GM06990 (cell line): ENCODE measurements at places on chromosomes 2 and 18.
A peak's percentile ranks its signal among the peaks of the same experiment; 100 is the strongest.

DNA sequence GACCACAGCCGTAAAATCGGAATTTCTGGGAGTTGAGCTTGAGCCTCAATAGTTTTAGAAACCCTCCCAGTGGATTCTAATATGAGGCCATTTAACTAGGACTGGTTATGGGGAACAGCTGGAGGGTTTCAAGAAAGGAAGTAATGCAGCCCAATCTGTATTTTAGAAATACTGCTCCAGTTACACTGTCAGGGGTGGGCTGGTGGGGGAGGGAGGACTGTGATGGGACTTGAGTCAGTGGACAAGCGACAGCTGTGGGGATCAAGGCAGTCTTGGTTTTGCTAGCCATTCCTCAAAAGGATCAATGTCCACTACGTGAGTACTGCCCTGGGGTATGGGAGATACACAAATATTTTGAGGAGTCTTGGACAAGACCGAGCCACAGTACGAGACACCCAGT lies 34.8 kb downstream of the ASB1 start:
- DNase-seq, result no peak

- no peak for DNase-seq
These were observed 18.3 kb upstream of the SP3 start for GRCh38 chr2:173983391-173983871.

DNA sequence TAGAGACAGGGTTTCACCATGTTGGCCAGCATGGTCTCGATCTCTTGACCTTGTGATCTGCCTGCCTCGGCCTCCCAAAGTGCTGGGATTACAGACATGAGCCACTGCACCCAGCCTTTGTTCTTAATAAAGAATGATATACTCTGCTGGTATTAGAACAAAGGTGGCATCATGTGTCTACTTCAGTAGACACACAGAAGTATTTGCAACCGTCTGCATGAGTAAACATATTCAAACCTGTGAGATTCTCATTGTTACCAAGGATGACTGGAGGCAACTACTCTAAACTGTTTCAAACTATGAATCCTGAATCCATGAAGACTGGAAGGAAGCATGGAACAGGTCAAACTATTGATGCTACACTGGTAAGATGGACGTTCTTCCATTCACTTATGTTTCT lies 32.1 kb downstream of the MBD2 start:
- DNase-seq, result no peak

- DNase-seq, result no peak
These were observed 24.9 kb downstream of the MTCL1 start for GRCh38 chr18:8730080-8730827.

DNA sequence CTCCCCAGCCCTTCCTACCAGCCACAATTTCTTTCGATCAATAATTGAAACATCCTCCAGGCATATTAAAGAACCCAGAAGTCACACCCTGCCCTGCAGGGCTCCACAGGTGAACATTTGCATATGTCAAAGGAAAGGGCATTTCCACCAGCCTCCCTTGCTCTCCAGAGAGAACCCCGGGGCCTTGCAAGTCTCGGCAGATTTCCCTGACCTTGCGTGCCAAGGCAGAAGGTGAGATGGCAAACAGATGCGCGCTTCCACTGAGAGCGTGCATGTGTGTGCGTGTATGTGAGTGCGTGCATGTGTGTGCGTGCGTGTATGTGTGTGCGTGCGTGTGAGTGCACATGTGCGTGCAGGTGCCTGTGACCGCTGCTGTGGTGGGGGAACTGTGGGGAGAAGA lies 120.3 kb downstream of the INO80D start:
- no peak for DNase-seq

GRCh38 chr2:112625474-112626114 lies 20.1 kb upstream of the SLC20A1 start:
- no peak for DNase-seq

GRCh38 chr18:2179498-2180183 lies 391.7 kb downstream of the METTL4 start:
- no peak for DNase-seq

DNA sequence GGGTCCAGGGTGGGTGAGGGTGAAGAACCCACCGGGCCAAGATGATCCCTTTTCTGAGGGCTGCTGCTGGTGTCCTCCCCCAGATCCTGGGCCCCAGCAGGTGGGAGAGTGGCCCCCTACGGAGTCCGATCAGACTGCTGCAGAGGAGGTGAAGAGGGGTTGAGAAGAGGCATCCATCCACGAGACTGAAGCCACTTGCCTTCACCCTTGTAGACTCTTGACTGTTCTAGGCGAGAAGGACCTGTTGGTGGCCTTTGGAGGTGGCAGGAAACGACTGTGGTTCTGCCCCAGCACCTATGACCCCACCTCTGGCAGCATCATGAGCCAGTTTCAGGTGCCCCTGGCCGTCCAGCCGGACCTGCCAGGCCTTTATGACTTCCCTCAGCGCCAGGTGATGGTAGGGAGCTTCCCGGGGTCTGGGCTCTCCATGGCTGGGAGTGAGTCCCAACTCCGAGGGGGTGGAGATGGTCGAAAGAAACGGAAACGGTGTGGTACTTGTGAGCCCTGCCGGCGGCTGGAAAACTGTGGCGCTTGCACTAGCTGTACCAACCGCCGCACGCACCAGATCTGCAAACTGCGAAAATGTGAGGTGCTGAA lies 1.5 kb downstream of the TET3 start:
- peak; percentile 40 for DNase-seq

DNA sequence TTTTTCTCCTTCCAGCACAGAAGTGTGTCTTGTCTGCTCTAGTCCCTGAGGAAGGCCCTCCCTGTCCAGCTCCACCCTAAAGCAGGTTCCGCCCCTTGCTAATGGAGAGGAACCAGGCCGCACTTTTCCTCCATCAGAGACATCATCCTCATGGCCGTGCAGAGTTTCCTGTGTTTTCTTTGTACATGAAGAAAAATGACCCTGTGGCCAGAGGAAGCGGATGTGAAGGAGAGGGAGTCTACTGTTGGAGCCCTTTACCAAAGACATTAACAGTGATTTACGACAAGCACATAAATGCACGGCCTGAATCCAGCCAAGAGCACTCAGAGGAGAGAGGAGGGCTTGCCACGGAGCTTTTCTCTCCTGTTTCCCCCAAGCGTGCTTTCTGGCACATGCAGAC lies 109.5 kb downstream of the RNF144A start:
- DNase-seq, result no peak

DNA sequence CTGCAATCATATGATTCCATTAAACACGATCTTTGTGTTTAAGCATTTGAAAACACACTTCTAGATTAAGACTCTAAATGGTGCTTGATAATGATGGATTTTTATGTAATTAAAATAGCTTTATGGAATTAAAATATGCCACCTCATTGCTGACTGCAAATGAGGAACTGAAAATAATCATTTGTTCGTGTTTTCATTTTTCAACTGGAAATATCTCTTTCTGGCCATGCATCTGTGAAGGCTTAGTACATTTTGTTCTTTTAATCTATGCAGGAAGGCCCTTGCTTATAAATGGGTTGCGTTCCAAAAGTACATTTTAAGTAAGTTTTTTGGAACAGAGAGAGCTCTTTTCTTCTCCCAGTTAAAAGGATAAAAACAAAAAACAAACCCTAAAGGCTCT lies 125.5 kb downstream of the MC4R start:
- no peak for DNase-seq

DNA sequence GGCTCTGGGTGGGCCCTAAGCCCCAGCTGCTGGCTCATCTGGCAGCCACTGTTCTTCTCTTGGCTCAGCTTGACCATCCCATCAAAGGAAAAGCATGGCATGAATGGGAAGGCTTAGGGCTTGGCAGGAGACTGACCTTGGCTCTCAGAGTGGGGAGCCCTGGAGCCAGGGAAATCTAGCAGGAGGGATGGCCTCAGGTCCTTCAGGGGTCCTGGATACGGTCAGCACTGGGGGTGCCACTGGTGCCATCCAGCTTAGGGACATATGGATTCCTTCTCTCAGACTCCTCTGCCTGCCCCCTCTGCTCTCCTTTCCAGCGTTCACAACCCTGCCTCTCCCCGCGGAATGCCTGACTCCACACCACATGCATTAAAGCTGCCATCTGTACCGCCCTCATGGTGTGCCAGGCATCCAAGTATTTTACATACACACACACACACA lies 165.5 kb upstream of the HAAO start:
- no peak for DNase-seq

- DNase-seq, result no peak
These were observed 51.0 kb downstream of the ACTR3 start for GRCh38 chr2:113940891-113941290.

GRCh38 chr2:57892920-57893319 lies 153.7 kb upstream of the VRK2 start:
- DNase-seq, result peak; percentile 81

- peak; percentile 65 for DNase-seq
These were observed 4.4 kb upstream of the NEU4 start for GRCh38 chr2:241804326-241805229.

DNA sequence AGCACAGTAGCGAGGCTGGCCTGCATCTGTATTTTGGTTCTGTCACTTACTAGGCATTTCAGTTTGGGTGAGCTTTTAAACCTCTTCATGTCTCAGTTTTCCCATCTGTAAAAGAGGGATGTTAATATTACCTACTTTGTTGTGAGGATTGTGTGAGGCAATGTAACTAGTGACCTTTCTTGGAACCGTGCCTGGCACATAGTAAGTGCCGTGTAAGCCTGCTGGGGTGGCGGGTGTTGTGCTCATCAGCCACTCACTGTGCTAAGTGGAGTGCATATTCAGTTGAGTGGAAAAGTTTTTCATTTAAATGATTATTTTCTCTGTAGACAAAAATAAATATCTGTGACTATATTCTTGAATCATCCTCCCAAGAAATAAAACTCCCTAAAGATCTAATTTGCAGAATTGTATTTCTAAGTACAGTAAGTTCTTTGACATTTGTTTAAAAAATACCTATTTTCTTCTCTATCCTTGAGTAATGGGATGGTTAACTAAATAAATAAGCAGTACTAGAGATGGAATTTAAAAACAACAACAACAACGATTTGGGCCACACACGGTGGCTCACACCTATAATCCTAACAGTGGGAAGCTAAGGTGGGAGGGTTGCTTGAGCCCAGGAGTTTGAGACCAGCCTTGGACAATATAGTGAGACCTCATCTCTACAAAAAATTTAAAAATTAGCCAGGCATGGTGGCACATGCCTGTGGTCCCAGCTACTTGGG lies 56.7 kb downstream of the MALT1 start:
- no peak for DNase-seq

DNA sequence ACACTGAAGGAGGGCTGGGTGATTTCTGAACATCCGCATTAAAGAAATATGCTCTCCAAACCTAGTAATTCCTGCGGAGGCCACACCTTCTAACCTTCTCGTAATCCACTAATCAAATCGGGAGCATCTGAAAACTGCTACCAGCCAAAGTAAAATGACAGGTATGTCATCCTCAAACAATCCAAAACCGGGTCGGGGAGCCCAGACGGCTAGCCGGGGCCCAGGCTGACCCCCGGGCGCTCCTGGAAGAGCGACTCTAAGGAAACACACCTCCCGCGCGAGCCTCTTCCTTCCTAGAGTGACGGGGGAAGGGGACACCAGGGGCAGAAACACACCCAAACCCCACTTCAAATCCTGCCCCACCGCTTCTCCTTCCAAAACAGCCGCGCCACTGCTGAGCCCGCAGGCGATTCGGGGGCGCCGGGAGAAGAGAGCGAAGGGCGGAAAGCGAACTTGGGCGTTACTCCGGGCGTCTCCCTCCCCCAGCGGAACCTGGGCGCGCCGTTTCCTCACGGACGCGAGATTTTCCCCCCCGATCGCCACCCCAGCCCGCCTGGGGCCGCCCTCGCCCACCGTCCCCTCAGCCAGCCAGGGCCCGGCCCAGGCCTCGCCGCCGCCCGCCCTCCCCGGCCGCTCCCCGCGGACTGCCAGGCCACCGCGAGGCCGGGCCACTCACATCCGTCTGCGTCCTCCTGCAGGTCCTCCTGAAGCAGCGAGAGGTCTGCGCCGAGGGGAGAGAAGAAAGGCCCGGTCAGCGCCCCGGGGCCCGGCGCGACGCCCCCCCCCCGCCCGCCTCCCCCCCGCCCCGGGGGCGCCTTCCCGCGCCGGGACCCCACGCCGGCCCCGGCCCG lies 584 bp downstream of the PPP4R1 start:
- peak; percentile 71 for DNase-seq

DNA sequence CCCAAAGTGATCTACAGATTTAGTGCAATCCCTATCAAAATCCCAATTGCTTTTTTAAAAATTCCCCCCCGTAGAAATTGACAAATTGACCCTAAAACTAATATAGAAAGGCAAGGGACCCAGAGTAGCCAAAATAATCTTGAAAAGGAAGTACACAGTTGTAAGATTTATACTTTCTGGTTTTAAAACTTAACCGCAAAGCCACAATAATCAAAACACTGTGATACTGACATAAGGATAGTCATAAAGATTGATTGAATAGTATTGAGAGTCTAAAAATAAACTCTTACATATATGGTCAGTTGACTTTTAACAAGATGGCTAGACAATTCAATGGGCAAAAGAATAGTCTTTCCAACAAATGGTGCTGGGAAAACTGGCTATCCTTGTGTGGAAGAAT lies 58.7 kb upstream of the GAREM2 start:
- DNase-seq, result no peak

GRCh38 chr2:3682811-3683210 lies 20.6 kb upstream of the DCDC2C start:
- DNase-seq, result no peak

- peak; percentile 76 for DNase-seq
These were observed at the start of gene NAB1 for GRCh38 chr2:190649035-190649797. TSS of gene NAB1 (plus strand) at chr2:190649083. CDS start at chr2:190659177, 10,094 bp downstream.

- no peak for DNase-seq
These were observed 36.0 kb downstream of the SKA1 start for GRCh38 chr18:50410894-50411293.

GRCh38 chr18:8368512-8369217 lies 240.6 kb upstream of the RAB12 start:
- DNase-seq, result no peak

- DNase-seq, result no peak
These were observed 39.1 kb downstream of the CRACDL start for GRCh38 chr2:98896944-98897343.

DNA sequence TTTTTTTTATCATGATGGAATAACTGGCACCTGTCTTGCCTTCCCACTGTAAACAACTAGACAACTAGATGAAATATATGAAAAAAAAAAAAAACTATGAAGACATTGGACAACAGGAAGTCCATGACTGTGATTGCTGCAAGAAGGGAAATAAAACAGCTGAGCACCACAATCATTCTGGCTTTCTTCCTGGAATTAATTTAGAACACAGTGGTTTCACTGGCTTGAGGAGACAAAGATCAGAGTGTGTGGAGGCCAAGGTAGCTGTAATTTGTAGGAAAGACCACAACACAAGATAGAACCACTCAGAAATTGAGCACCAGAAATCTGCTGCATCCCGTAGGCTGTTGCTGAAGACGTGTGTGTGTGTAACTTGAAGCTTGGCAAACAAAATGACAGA lies 121.1 kb upstream of the PID1 start:
- DNase-seq, result no peak

DNA sequence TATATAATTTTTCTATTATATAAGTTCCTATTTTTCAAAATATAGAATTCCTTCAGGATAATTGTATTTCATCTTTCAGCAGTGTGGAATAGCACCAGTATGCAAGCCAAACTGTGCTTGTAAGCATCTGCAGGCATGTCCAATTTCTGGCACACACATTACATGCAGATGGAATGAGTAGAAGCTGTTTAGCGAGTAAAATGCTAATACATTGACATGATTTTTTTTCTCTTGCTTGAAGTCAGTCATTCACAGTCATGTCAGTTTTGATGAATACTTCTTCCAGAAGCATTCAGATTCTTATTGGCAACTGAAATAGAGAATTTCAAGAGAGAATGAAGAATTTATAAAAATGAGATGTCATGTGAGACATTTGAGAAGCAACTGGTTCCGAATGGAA lies 109.4 kb downstream of the CERS6 start:
- no peak for DNase-seq
